HuH-7 (cell line): ENCODE measurements at places on chromosomes 2 and 18.

- DNase-seq: no peak
These were observed 156.4 kb downstream of the COPS8 start for GRCh38 chr2:237242091-237242536.

DNA sequence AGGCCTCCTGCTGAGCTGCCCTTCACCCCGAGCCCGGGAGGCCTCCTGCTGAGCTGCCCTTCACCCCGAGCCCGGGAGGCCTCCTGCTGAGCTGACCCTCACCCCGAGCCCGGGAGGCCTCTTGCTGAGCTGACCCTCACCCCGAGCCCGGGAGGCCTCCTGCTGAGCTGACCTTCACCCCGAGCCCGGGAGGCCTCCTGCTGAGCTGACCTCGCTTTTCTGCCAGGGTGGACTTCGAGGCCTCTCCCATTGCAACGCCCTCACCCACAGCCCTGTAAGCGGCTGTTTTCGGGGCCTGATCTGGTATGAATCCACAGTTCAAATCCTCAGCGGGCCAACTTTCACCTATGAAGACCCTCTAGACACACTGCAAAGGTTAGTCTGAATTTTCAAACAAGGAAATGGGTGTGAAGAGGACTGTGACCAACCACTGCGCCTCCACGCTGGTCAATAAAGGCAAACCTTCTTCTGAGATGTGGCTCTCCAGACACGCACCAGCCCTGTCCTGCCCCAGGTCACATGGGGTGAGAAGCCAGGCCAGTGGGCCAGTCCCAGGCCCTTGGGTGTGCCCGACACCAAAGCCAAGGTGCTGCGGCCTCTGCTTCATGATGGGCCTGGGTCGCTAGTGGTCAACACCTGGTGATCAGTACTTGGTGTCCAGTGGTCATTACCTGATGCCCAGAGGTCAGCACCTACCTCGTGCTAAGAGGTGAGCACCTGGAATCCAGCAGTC is 225.1 kb upstream of the SALL3 start:
- no peak for DNase-seq

GRCh38 chr2:241892299-241893137 is 23.0 kb downstream of the RTP5 start:
- no peak for DNase-seq

DNA sequence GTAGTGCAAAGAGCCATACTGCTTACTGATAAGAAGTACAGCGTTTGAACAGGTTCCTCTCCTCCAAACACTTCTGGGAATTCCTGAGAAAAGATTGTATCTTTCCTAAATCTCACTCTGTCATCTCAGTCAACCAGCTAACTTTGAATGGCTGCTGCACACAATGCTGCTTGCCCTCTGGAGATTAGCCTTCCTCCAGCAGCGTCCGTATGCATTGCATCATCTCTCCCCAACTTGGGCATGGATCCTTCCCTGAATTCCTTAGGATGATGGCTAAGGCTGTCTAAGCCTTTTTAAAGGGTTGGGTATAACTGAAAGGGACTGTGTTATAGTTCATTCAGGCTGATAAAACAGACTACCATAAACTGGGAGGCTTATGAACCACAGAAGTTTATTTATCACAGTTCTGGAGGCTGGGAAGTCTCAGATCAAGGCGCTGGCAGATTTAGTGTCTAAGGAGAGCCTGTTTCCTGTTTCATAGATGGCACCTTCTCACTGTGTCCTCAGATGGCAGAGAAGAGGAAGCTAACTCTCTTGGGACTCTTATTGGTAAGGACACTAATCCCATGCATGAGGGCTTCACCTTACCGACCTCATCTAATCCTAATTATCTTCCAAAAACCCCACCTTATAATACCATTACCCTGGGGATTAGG is 105.3 kb downstream of the PAX3 start:
- DNase-seq: no peak

GRCh38 chr2:170092436-170093060 is 85.4 kb upstream of the MYO3B start:
- DNase-seq: no peak

- DNase-seq: no peak
These were observed 1018.4 kb downstream of the TMEM182 start for GRCh38 chr2:103780088-103780702.

DNA sequence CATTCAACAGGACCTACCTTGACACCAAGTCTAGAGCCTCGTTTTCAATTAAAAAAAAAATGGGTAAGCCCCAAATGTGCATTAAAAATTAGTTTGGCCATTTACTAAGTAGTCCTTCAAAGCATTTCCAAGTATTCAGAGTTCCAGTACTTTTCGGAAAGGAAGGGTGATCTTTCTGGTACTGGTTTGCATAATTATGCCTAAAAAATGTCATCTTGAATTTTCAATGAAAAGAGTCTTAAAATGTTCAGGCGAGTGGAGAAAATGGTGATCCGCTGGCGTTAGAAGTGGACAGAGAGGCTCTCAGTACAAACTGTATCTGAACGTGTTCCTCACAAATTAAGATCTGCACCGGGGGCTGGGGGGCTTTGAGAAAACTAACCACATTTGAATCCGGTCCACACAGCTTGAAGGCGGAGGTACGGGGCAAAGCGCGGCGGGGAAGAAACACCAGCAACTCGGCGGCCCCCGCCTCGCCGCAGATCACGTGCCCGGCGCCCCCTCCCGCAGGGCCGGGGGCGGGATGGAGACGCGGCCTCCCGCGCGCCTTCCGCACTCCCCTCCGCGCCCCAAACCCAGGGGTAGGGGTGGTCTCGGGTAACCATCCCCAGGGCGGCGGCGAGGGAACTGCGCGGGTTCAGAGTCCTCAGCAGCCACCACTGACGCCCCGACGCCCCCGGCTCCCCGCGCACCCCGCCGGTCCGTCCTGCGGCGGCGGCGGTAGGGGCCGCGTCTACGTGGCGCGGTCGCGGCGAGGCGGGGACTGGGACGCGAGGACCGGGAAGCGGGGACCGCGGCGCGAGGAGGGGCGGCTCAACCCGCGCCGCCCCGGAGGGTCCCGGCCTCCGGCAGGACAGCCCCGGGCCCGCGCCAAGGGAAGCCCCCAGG is 564 bp downstream of the LPIN2 start:
- DNase-seq: no peak

DNA sequence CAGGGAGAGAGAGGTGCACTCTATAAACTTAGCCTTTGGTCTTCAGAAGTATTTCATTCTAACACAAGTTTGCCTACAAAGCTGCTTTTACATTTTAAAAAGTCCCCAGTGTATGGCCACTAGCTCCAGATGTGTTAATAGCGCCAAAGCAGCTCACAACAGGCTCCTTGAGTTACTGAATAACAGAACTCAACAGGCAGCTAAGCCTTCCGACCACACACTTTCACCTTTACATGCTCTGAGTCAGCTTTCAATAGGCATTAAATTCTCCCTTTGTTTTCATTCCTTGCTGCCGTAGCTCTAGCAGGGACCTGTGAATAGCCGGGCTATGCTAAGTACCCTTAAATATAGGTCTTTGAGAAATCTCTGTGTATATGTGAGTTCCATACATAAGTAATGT is 262.8 kb upstream of the PARD3B start:
- no peak for DNase-seq
